ENCODE measurements at places on chromosomes 2 and 18.

DNA sequence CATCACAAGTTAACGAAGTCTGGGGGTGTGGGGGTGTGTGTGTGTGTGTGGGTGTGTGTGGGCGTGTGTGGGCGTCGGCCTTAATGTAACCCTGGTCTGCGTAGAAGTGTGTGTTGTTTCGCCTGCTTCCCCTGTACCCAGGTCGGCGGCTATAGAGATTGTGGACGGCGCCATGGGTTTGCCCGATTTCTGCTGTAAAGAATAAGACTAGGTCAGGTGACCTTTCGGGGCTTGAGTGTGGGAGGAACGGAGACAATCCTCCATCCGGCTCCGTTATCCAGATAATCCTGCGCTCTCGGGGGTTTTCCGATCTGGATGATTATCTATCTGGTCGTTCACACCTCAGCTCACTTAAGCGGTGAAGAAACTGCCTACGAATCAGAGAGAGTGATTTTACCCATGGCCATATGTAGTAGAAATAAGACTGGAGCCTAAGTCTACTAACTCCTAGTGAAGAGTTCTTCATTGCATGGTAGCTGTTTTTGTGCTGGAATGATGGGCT, 543 bp downstream of the HADHB start:
- no peak for DNase-seq

GRCh38 chr2:181786371-181787228, 104.9 kb upstream of the ITPRID2 start:
- no peak for DNase-seq

GRCh38 chr2:182920631-182921056, 54.2 kb upstream of the FRZB start:
- no peak for DNase-seq

GRCh38 chr2:102140377-102140776, 2.2 kb upstream of the IL1R1 start:
- no peak for DNase-seq

All from activated naive CD4-positive, alpha-beta T cell (primary cell).